Activated T-cell treated with anti-CD3 and anti-CD28 coated beads, Interleukin-2, amount 50 U/mL, for 1 hour (primary cell): ENCODE measurements at places on chromosomes 6 and 20.

DNA sequence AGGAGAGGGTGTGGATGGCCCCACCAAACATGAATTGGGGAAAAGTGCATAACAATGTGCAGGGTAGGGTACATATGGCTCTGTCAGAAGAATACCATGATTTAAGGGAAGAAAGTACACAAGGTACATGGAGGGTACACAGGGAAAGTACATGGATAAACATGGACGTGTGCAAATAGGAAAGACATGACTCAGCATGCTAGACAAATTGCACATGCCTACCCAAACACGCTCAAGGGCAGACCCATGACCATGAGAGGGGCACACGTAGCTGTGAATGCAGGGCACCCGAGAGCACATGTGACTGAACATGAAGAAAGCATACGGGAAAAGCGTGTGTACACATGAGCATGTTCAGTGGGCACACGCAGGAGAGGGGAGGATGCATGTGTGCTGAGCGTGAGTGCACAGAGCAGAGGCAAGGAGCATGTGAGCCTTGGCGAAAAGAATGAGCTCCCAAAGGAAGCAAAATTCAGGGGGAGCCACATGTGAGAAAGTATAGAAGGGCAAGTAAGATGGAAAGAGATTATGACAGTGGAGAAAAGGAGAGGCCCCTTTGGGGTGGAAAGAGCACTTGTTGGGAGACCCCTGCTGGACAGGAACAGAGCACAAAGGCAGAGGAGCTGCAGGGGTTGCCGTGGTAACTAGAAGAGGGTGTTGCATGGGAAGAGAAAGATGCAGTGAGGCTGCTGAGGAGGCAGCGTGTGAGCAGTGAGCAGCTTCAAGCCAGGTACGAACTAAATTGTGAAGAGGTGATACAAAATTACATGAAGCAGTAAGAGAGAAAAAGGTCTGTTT is 17.8 kb downstream of the OR2H2 start:
- DNase-seq: no peak

DNA sequence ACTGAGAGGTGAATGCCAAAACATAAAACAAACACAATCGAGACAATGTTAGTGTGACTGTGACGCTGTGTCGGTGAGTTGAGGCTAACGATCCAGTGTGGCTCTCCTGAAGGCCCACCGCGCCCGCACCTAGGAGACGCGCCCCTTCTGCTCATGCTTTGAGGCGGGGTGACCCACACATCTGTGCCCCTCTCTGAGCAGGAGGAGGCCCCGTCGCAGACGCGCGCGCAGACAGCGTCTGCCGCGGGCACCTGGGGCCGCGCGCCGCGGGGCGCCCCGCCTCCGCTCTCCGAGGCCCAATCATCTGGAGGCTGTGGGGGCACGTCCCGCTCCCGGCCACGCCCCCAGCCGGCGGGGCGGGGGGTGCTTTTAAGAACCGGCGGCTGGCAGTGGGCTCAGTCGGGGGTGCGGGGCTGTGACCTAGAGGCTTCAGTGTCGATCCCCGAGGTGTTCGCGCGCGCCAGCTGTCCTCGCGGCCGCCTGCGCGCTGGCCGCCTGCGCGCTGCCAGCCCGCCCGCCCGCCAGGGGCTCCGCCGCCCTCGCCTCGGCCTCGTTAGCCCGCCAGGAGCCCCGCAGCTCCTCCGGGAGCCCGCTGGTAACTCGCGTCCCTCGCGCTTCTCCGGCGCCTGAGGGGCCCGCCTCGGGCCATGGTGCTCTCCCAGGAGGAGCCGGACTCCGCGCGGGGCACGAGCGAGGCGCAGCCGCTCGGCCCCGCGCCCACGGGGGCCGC is at the start of gene SLC16A10:
TSS of gene SLC16A10 (plus strand) at position 398 of the 730 bp plus-strand sequence. CDS start at position 648, 250 bp downstream.
- DNase-seq: peak; percentile 86

DNA sequence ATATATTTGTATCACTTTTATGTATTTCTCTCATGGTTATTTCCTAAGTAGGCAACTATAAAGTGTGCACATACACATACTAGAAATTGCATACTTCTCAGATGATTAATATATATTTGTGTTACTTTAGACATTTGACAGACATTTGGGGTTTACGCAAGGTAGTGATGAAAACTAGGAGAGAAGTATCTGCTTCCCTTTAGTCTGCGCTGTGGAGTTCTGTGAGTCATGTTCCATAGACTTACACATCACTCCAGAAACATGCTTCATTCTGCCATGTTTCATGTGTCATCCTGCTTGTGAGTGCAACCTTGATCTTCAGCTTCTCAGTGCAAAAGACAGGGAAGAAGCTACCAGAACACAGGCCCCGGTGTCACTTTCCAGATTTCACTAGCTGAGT is 200.7 kb upstream of the BMP2 start:
- no peak for DNase-seq

DNA sequence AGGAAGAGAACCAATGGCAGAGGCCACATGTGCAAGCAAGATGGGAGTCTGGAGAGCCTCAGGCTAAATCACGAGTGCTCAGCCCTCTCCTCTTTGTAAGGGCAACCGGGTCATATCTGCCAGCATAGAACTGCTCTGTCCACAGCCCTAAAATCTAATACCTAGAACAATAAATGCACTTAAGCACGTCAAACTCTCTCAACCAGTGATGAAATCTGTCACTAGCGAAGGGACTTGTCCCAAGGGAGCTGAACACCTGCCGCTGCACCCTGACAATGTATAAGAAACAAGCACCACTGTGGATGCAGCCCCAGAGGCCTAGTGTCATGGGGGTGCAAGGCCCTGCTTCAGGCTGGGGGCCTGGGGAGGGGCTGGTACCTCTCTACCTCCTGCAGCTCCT is 82.5 kb downstream of the PRL start:
- DNase-seq: no peak

GRCh38 chr20:34495307-34495706 is 20.9 kb upstream of the DYNLRB1 start:
- no peak for DNase-seq

- no peak for DNase-seq
Measured at GRCh38 chr6:11875325-11876109, 96.9 kb upstream of the ADTRP start.

GRCh38 chr20:57399587-57400155 is 8.5 kb downstream of the RBM38 start:
- DNase-seq: no peak

- DNase-seq: no peak
Measured at GRCh38 chr6:79137671-79138070, 59.6 kb upstream of the PHIP start.

DNA sequence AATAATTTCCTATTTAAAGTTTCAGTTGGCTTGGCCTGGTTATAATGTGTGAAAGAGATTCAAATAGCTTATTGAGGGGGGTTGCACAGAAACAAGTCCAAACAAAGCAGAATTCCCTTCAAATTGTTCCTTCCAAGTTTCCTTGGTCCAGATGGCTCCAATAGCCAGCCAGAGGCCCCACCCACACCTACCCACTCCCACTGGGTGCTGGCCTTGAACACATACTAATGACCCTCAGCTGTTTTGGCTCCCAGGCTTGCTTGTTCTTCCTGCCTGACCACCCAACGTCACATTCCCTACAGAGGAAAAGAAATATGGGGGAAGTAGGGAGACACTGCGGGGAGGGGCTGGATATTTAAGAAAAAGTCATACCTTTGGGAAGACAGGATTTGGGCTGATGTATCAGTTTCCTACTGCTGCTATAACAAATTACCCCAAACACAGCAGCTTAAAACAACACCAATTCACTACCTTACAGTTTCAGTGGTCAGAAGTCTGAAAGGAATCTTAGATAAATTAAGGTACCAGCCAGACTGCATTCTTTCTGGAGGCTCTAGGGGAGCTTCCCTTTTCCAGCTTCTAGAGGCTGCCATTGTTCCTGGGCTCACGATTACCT is 95.7 kb downstream of the COL21A1 start:
- DNase-seq: no peak
